ENCODE measurements at places on chromosomes 2 and 18. TPM values are rescaled to one million over a fixed set of nuclear protein-coding genes. Genes with fewer than 3 reads are reported as not detected.

The MBD1 gene
- total RNA-seq, result 68.6 TPM

The GNLY gene
- not detected for total RNA-seq

The REG3A gene
- total RNA-seq, result not detected

The ANKRD62 gene
- total RNA-seq, result not detected

The SKOR2 gene
- total RNA-seq, result not detected

The RAX gene
- total RNA-seq, result not detected

The SCN7A gene
- total RNA-seq, result 0.51 TPM

The CCDC148 gene
- 0.38 TPM for total RNA-seq

The DQX1 gene
- not detected for total RNA-seq

The CDH20 gene
- 1.3 TPM for total RNA-seq

Measured in mesangial cell (primary cell).